ENCODE measurements at places on chromosomes 2 and 18.
A peak's percentile ranks its signal among the peaks of the same experiment; 100 is the strongest.

DNA sequence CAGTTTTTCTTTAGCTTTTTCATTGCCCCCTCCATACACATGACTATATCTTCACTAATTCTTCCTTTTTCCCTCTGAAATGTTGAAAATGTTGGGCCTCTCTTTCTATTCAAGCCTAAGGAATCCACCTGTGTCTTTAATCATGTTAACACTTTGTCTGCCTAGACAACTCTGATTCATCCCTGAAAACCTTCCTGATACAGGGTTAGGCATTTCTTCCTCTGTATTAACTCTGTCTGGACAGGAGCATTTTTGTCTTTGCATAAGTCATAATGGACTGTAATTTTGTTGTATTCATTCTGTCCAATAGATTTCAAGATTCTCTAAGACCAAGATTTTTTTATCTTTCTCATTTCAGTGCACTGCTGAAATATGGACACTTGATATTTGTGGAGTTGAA is 297.3 kb downstream of the IKZF2 start:
- DNase-seq, result no peak

- no peak for DNase-seq
Observed at GRCh38 chr2:64313398-64313723, 140.6 kb upstream of the LGALSL start.

- DNase-seq, result peak; percentile 17
Observed at GRCh38 chr18:34153711-34154110, 71.0 kb downstream of the NOL4 start.

DNA sequence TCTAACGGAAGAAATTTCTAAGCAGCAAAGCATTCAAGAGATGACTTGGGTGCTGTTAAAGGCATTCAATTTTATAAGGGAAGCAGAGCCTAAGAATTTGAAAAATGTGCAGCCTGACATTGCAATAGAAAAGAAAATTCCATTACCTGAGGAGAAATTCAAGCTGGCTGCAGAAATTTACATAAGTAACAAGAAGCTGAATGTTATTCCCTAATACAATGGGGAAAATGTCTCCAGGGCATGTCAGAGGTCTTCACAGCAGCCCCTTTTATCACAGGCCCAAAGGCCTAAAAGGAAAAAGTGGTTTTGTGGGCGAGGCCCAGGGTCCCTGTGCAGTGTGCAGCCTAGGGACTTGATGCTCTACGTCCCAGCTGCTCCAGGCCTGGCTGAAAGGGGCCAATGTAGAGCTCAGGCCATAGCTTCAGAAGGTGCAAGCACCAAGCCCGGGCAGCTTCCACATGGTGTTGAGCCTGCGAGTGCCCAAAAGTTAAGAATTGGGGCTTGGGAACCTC is 306.7 kb downstream of the RDH14 start:
- DNase-seq, result no peak

GRCh38 chr2:84640411-84640810 is 124.1 kb downstream of the DNAH6 start:
- no peak for DNase-seq

- no peak for DNase-seq
Observed at GRCh38 chr18:35933982-35934381, 38.5 kb upstream of the RMP24 start.

DNA sequence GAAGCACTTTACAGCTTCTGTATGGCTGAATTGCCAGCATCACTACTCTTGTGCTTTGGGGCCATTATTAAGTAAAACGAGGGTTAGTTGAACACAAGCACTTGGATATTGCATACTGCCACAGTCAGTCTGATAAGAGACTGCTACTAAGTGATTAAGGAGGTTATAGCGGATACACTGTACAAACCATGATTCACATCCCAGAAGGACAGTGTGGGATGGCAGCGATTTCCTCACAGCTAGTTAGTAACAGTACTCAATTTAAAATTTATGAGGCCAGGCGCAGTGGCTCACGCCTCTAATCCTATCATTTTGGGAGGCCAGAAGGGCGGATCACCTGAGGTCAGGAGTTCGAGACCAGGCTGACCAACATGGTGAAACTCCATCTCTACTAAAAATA is 2.6 kb upstream of the BMPR2 start:
- DNase-seq, result no peak

DNA sequence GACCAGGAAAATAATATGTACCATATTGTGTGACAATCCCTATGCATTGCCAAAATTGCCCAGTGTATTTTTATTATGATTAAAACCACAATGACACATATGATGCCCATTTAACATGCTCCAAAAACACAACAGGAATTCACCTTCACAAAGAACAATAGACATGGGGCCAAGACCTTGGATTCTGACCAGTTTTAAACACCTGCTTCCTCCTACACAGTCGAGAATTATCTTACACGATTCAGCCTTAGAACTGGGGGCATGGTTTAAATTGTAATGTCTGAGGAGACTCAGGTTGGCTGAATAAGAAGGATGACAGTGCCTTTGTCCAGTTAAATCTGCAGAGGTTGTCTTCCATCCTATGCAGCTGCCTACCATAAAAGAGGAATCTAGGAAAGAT is 212.7 kb downstream of the PLCL1 start:
- DNase-seq, result no peak

GRCh38 chr2:150681120-150681804 is 193.8 kb upstream of the RND3 start:
- peak; percentile 31 for DNase-seq

- DNase-seq, result no peak
Observed at GRCh38 chr2:183541766-183542165, 417.5 kb downstream of the NUP35 start.

DNA sequence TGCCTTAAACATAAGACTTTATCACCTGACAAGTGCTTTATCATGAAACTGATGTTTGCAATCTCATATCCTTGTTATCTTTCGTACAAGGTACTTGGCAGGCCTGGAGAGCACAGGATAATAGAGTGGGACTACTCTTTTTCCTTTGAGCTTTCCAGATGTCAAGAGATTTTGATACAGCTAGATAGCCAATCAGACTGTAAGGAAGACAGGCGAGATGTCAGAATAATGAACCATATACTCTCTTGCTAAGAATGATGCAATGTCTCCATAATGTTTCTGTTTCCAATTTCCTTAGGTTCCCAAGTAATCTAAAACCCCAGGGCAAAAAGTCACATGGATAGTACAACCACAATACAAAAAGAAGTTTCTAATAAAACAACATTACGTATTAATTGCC is 313.1 kb downstream of the PDE11A start:
- no peak for DNase-seq

DNA sequence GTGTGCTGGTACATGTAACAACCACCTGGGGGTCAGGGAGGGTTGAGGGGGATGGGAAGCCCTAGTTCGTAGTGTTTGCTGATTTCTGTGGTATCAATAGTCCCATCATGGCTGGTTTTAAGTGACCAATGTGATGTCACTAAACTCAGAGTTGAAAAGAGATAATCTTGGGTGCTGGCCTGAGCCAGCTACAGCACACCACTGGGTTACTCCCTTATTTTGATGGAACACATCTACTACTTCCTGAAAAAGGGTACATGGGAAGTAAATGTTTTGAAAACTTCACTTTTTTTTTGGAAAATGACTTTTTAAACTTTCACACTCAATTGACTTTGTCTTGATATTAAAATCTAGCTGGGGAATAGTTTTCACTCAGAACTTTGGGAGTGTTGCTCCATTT is 87.0 kb upstream of the CXCR4 start:
- DNase-seq, result no peak

DNA sequence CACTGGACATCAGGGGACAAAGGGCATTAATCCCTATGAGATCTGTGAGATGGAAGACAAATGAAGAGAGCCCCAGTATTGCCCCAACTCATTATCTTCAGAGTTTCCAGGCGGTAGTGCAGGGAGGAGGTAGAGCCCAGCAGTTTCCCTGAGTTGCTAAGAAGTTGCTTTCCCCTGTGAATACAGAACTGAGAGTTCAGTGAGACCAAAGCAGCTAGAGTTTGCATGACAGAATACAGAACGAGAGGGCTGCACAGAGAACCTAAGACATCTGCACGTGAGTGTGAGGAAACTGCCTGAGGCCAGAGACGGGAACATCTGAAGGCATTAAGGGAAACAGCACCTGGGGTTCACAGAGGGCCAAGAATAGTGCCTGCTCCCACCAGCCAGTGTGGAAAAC is 18.1 kb upstream of the PGAP1 start:
- DNase-seq, result no peak

DNA sequence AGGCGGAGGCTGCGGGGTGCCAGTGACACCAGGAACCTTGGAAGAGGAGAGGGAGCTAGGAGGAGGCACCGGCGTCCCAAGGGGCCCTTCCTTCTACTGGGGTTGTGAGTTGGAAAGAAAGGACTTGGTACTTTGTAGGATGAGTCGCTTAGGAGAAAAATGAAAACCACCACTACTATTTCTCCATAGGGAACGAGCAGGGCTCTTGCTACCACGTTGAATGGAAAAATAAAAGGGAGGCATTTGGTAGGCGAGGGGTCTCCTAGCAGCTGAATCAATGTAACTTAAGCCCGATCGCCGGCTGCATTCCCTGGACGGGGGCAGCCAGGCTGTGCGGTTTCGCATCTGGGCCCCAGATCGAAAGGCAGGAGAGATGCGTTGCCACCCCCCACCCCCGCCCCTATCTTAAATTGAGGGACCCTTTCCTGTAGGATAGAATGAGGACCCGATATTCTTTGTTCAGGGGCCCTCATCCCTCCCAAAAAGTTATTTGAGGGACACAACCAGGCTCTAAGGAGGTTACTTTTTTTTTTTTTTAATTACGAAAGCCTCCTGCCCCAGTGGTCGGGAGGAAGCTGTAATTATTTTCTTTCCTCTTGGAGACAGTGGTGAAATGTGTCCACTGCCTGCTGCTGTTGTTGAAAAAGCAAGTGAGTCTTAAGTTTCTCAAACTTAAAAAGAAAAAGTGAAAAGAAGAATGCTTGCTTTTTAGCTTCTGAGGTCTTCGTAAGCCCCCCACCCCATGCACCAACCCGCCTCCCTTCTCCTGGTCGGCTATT is 1.3 kb downstream of the IGFBP2 start:
- no peak for DNase-seq

GRCh38 chr2:15159751-15160177 is 401.4 kb downstream of the NBAS start:
- DNase-seq, result peak; percentile 27

- no peak for DNase-seq
Observed at GRCh38 chr2:179044500-179044899, 5.4 kb downstream of the CCDC141 start.

DNA sequence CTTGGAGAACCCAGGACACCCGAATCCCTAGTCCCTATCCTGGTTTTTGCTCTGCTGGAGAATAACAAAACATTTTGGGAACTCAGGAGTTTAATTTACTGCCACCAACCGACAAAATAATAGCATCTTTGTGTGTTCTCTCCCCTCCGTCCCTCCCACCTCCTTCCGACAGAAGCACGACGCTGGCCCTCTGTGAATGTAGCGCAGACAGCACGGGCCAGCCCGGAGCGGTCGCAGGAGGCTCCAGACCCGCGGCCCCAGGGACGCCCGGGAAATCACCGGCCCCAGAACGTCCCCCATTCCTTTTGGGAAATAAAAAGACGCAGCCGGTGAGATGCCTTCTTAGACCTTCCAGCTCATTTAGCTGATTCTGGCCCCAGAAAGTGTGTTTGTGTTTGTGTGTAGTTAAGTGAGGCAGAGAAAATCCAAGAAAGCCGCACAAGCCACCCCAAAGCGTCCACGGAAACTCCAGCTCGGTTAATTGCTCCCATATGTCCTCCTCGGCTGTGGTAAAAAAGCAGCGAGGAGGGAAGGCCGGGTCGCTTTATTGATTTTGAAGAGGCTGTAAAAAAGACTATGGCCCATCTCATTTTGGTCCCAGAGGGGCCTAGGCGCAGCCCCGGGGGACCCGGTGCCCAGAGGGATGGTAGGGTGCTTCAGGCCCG is 577 bp upstream of the TANC1 start:
- DNase-seq, result peak; percentile 37

DNA sequence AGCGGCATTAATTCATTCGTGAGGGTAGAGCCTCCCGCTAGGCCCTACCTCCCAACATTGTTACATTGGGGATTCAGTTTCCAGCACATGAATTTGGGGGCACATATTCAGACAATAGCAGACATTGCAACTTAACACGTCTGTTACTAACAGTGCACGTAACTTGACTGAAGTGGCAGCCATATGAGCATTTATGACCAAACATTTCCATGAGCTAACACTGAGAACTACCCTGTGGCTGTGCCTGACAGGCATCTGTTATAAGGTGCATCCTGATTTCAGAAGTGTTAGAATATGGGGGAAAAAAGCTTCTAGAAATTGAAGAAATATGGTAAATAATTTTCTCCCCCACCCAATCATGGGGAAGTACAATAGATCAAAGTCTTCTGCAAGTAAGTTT is 24.5 kb downstream of the MALT1 start:
- no peak for DNase-seq

DNA sequence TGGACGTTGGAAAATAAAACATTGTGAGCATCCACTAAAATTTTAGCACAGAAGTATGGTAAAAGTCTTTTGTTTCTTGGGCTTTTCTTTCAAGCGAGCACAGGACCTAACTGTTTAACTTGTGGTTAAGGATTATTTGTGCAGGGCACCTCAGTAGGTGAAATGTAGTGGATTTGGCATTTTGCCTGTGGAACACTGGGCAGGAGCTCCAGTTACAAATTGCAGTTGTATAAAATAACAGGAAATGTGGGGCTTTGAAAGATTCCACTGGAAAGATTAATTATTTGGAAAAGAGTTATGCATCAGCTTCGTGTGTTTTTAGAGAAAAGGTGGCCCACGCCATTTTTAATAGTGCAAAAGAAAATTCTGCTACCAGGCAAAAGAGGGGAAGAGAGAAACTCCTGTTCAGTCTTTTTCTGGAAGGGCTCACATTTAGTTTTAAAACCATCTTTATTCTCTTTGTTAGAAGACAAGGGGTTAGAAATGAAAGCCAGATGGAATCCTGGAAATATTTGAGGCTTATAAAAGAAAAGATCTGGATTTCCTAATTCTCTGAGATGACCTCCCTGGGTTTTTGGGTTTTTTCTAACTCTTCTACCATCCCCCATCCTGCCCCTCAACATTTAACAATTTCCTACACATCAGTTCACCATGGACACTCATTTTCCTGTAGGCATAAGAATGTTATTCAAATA is 144.3 kb upstream of the SERTAD2 start:
- no peak for DNase-seq

DNA sequence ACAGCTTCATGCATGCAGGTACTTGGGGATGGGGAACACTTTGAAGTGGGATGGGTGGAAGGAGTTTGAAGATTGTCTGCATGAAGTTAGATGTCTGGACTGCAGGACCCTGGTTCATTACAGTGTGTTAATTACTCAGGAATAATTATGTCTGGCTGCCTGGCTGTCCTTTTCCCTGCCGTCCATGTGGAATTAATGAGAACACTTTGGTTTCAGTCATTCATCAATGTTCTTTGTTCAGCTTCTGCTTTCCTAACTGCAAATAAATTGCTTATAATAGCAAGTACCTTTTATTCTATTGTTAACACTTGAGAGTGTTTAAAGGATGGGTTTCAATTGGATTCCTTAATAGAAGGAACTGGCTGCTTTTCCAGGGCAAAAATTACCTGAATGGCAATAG is 35.8 kb downstream of the MTCL1 start:
- DNase-seq, result no peak

Measured in hepatic stellate cell (primary cell).